ENCODE measurements at places on chromosomes 5 and 9.

GRCh38 chr5:132475497-132475882 lies 15.1 kb downstream of the IRF1 start:
- DNase-seq = no peak

- DNase-seq = no peak
Measured at GRCh38 chr5:167513381-167513780, 778.1 kb upstream of the WWC1 start.

- no peak for DNase-seq
Measured at GRCh38 chr9:133514460-133515239, 10.1 kb downstream of the MYMK start.

- no peak for DNase-seq
Measured at GRCh38 chr5:31563216-31563615, 31.1 kb downstream of the C5orf22 start.

DNA sequence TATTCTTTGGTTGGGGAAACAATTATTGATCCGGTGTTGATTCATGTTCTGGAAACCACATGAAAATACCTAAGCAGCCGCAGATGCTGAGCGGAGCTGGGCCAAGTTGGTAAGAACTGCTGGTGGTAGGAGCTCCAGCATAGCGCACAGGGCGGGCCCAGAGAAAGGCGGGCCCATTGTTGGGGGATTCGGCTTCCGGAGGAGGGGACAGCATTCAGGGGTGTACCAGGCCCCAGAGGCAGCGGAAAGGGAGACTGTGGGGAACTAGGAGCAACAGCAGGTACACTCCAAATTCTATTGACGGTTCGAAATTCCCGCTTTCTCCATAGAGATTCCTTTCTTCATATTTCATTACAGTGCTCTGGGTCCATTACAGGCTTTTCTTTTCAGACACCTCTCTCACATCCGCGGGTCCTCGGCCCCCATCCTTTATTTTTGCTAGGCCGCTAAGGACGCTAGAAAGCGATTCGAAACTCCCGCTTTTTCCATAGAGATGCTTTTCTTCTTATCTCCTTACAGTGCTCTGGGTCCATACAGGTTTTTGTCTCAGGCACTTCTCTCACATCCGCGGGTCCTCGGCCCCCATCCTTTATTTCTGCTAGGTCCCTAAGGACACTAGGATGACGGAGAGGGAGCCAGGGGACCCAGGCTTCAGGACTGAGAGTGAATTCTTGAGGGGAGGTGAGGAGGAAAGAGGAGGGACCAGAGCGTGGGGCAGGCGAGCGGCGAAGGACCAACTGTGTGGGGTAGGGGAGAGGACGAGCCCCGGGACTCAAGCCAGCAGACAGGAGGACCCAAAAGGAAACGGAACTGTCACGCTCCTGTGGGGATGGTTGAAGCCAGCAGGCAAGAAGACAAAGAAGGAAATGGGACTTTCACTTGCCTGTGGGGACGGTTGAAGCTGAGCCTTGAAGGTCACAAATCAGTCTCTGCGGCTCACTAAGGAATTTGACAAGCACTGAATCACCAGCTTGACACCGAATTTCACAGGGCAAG lies at the start of gene CCDC152:
TSS of gene CCDC152 (plus strand) at position 213 of the 996 bp plus-strand sequence. CDS start 2,304 bp downstream, outside the sequence.
- peak; percentile 27 for DNase-seq

DNA sequence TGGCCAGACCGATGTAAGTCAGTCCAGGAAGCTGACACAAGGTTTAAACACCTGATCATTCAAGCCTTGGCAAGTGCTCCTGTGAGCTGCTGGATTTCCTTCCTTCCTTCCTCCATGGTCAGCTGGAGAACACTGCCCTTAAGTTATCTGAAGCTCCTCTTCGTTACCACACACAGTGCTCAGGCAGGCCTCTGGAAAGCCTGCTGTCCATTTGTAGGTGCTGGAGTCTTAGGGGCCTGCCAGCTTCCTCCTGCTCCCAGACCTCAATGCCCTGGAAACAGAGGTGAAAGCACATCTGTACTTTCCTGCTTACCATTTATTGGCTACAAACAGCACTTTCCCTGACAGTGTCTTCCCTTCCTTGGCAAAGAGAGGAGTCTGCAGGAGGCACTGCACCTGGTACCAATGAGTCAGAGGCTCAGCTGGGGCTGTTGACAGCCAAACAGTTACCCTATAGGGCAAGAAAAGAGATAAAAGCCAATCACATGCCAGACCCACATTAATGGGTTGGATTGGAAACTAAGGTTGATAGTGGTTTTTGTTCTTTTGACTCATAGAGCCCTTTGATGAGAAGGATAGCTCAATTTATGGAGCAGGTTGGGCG lies 72.6 kb upstream of the PUM3 start:
- DNase-seq = no peak

- DNase-seq = no peak
Measured at GRCh38 chr5:44321144-44321725, 68.0 kb downstream of the FGF10 start.
